ENCODE measurements at places on chromosomes 12 and 14. TPM values are rescaled to one million over a fixed set of nuclear protein-coding genes. Genes with fewer than 3 reads are reported as not detected.

DNA sequence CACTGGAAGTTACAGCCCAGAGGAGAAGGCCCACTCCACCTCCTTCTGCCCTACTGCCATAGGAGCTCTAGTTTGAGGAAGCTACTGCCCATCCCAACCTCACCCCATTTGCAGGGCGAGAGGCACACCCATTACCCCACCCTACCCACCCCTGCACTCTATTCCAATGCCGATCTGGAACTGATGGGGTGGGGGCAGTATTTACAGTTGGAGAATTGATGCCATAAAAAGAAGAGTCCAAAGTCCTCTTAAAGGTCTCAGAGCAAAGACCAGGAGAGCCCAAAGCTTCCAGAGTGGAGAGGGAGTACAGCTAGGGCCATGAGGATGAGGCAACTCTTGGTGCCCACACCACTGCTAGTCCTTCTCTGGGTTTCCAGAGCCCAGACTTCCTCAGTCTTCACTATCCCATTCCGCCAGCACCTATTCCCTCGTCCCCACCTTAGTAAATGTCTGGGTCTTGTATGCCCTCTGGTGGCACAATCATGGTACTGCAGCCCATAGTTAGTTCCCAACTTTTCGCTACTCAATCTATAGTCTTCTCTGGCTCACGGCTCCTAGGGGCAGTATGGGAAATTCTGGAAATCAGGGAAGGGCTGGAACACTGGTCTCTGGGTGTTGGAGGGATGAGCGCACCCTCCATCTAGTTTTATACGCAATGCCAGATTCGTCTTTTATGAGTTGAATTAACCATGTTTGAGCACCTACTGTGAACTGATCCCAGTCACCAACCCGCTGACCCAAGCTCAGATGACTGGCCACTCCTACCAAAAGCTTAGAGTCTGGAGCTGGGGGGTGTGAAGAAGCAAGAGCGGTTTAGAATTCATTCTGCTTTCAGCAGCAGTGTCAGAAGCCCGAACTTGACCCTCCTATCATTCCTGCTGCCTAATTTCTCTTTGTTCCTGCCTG is 6.9 kb upstream of the ADCY6 start:
- peak; percentile 63 for DNase-seq
- peaks cover 7% of the 10 kb centered on the region for H3K4me1 ChIP-seq
- no peaks in the 10 kb centered on the region for H3K27me3 ChIP-seq
- no peaks in the 10 kb centered on the region for H3K36me3 ChIP-seq
- no peak overlapping the region for H3K27ac ChIP-seq

GRCh38 chr12:17928708-17929366 is 161.2 kb downstream of the RERGL start:
- no peaks in the 10 kb centered on the region for H3K36me3 ChIP-seq
- no peak overlapping the region for H3K4me3 ChIP-seq
- no peaks in the 10 kb centered on the region for H3K27me3 ChIP-seq
- no peaks in the 10 kb centered on the region for H3K4me1 ChIP-seq
- H3K27ac ChIP-seq: no peak overlapping the region

DNA sequence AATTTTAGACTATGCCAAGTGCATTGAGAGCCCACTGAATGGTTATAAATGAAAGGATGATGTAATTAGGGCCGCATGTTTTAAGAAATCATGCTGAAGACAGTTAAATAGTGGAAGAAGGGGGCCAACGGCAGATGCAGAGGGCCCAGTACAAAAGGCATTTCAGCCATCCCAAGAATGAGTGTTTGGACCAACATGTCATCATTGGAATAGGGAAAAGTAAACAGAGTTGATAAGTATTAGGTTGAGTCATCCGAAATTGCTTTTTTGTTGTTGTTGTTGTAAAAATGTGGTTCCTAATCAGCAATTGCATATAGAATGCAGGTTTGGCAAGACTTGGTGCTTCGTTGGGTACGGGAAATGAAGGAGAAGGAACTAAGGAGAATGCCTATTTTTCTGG is 29.5 kb downstream of the BMP4 start:
- no peak overlapping the region for H3K27ac ChIP-seq
- H3K4me1 ChIP-seq: no peaks in the 10 kb centered on the region
- H3K27me3 ChIP-seq: no peaks in the 10 kb centered on the region
- no peaks in the 10 kb centered on the region for H3K36me3 ChIP-seq
- no peak overlapping the region for H3K4me3 ChIP-seq

The MMP14 gene
- total RNA-seq: 2.9 TPM

The AVPR1A gene
- total RNA-seq: not detected

- no peaks in the 10 kb centered on the region for H3K27me3 ChIP-seq
- DNase-seq: no peak
- H3K4me1 ChIP-seq: no peaks in the 10 kb centered on the region
- H3K27ac ChIP-seq: no peak overlapping the region
- H3K36me3 ChIP-seq: no peaks in the 10 kb centered on the region
- H3K4me3 ChIP-seq: no peak overlapping the region
Observed at GRCh38 chr12:76340680-76341435, 7.4 kb downstream of the BBS10 start.

DNA sequence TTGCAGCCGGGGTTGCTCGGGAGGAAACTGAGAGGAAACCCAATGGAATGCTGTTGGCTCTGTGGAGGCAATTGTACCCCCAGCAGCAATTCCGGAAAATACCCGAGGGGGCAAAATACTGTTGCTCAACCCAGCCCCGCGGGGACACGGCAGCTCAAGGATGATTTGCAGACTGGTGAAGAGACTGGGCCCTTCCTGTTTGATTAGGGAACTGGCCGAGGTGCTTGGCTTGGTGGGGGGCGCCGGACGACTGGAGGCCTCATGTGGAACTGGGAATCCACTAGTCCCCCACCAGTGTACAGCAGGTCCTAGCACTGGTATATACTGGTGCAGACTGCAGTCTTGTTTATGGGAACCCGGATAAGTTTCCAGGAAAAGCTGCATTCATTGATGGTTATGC is 10.3 kb upstream of the RNASE12 start:
- H3K27ac ChIP-seq: no peak overlapping the region
- no peak for DNase-seq
- H3K36me3 ChIP-seq: no peaks in the 10 kb centered on the region

DNA sequence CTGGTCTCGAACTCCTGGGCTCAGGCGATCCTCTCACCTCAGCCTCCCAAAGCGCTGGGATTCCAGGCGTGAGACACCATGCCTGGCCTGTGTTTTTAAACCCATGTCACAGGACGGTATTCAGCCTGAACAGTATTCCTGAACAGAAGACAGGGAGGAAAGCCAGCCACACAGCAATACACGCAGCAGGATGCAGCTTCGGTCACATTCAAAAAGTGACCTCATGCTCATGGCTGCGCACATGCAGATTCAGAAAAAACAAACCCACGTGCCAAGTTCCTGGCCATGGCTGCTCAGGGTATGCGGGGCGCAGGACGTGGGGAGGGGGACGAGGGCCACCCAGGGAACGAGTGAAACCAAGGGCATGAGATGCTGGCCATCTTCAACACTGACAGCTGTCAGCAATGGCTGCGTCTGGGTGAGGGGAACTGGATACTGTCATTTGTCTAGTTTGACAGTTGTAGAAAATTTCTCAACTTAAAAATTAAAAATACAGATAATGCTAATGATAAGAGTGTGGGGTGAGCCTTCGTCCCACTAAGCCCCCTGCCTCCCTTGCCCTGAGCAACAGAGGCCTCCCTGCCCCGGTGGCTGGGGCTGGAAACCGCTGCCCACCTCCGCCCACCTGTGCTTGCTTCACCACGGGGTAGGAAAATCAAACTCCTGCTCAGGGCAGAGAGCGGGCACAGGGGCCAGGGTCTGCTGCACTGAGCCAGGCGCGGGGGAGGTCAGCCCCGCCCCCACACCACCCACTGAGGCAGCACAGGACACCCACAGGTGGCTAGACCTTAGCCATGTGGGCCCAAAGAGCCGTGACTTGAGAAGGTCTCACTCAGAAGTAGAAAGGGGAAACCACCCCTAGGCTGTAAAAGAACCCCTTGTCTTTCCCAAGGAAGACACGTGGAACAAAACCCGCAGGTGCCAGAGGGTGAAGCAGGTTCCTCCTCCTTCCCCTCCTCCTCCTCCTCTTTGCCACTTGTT is 84.2 kb downstream of the SCARB1 start:
- H3K27ac ChIP-seq: no peak overlapping the region
- H3K36me3 ChIP-seq: no peaks in the 10 kb centered on the region
- peaks cover 10% of the 10 kb centered on the region for H3K4me1 ChIP-seq

The TMEM260 gene
- 8.7 TPM for total RNA-seq

DNA sequence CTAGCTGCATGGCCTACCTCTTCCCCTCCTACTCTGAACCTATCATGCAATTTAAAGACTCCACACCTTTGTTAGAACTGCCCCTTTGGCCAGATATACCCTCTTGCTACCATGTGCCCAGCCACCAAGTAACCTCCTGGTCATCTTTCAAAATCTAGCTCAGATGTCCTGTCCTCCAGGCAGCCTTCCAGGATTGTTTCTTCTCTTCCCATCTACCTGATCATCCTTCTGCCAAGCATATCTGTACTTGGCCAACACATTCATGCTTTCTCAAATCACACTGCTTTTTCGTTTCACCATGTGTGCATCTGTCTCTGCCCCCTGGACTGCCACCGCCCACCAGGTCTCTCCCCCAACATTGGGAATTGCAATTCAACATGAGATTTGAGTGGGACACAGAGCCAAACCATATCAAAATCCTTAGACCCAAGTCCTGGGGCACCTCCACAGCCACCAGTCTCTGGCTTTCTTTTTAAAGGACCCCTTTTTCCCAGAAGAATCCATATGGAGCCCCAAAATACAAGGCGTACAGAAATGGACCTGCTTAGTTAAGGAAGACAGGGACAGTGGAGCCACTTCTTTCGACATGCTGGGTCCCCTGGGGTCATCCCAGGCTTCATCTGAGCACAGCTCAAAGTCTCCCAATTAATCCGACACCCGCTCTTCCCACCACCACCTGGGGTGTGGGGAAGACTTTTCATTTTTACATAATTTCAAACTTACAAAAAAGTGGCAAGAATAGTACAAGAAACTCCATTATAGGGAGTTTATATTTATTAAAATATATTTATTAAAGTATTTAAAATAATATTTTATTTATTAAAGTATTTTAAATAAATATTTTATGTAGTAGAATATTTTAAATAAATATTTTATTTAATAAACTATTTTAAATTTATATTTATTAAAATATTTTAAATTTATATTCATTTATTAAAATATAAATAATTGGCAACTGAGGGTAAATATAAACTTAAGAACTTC is 7.9 kb upstream of the CMKLR1 start:
- H3K27ac ChIP-seq: no peak overlapping the region
- H3K4me3 ChIP-seq: no peak overlapping the region
- H3K36me3 ChIP-seq: no peaks in the 10 kb centered on the region

- no peaks in the 10 kb centered on the region for H3K36me3 ChIP-seq
- H3K27ac ChIP-seq: no peak overlapping the region
- no peak for DNase-seq
Observed at GRCh38 chr14:69314327-69314726, 54.4 kb downstream of the GALNT16 start.
